ENCODE measurements at places on chromosomes 1 and 21. TPM values are rescaled to one million over a fixed set of nuclear protein-coding genes. Genes with fewer than 3 reads are reported as not detected.

DNA sequence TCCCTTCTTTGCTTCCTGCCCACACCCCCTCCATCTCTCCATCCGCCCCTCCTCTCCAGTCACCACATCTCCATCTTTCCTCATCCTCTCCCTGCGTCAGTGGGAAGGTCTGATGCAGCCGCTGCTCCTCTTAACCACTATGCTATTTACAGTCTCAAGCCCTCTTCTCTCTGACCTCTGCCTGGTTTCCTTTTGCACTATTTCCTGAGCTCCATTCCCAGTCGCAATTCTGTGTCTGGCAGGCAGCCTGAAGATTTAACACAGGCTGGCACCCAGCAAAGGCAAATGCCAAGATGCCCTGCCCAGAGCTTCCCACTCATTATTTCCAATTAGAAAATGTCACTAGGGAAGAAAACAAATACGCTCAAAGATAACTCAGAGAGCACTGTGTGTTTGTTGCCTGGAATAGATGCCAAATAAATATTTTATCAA lies 89.6 kb upstream of the LPGAT1 start:
- H3K4me1 ChIP-seq, result no peaks in the 10 kb centered on the region
- no peaks in the 10 kb centered on the region for H3K27me3 ChIP-seq
- H3K4me3 ChIP-seq, result no peak overlapping the region
- DNase-seq, result no peak
- no peak overlapping the region for H3K27ac ChIP-seq
- no peaks in the 10 kb centered on the region for H3K36me3 ChIP-seq

DNA sequence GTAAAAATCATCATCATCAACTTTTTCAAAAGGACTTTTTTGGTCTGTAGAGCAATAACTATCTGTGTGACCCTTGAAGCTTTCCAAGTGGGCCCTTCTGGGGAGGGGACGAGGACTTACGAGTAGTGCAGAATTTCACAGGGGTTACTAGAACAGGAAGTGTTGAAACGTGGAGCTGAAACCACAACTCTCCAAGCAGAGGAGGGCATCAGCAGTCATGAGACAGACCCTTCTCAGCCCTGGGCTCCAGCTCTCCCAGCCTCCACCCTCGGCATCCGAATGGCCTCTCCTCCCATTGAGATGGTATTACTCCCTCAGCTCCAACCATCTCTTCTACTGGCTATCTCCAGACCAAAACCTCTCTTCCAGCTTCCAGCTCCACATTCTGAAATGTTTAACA lies 3.6 kb downstream of the FAM89A start:
- no peaks in the 10 kb centered on the region for H3K27me3 ChIP-seq
- no peak overlapping the region for H3K27ac ChIP-seq
- no peak overlapping the region for H3K4me3 ChIP-seq
- H3K4me1 ChIP-seq, result peaks cover 12% of the 10 kb centered on the region
- DNase-seq, result no peak

Gene MECR
- total RNA-seq, result 42.9 TPM

Gene FAM72D
- total RNA-seq, result 16.3 TPM

DNA sequence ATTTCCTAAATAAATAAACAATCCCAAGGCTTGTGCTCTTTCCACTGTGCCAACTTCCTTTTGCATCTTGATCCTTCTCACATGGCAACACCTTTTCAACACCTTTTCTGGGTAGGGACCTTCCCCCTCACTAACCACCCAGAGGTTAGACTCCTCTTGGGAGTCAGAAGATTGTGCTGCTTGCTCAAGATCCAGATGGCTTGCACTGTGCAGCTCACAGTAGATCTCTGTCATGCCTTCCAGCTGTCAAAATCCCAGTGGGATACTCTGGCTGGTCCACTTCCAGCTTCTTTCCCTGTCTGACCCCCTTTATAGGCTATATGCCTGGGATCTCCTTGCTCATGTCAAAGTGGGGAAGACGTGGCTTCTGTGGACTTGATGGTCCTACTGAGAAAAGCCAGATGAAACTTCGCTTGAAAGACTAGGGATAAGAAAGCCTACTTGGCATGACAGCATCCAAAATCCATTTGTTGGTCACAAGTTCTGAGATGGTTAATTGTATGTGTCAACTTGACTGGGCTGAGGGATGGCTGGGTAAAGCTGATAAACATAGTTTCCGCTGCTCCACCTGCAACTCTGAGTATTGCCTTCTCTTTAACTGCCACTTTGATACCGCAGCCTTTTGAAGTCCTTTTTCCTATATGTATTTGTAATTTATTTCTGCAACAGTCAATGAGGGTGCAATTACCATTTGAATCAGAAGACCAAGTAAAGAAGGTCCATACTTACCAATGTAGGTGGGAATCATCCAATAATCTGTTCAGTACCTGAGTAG lies 74.5 kb downstream of the S1PR1 start:
- DNase-seq, result no peak
- no peaks in the 10 kb centered on the region for H3K4me1 ChIP-seq
- no peaks in the 10 kb centered on the region for H3K36me3 ChIP-seq
- no peak overlapping the region for H3K27ac ChIP-seq

GRCh38 chr1:21287905-21288514 lies 2.3 kb downstream of the ECE1 start:
- H3K27ac ChIP-seq, result no peak overlapping the region
- H3K4me3 ChIP-seq, result no peak overlapping the region
- H3K27me3 ChIP-seq, result no peaks in the 10 kb centered on the region
- H3K36me3 ChIP-seq, result no peaks in the 10 kb centered on the region
- DNase-seq, result no peak

- H3K4me1 ChIP-seq, result no peaks in the 10 kb centered on the region
- H3K27me3 ChIP-seq, result no peaks in the 10 kb centered on the region
- H3K36me3 ChIP-seq, result no peaks in the 10 kb centered on the region
- no peak overlapping the region for H3K4me3 ChIP-seq
Measured at GRCh38 chr21:28068455-28069358, 924.0 kb downstream of the LTN1 start.

All from HCT116 (cell line).